Dorsolateral prefrontal cortex (tissue), 122 donors: ENCODE measurements at places on chromosomes 7 and 10.

- DNase-seq: no peak
Observed at GRCh38 chr7:106501605-106502580, 159.1 kb downstream of the CCDC71L start.

DNA sequence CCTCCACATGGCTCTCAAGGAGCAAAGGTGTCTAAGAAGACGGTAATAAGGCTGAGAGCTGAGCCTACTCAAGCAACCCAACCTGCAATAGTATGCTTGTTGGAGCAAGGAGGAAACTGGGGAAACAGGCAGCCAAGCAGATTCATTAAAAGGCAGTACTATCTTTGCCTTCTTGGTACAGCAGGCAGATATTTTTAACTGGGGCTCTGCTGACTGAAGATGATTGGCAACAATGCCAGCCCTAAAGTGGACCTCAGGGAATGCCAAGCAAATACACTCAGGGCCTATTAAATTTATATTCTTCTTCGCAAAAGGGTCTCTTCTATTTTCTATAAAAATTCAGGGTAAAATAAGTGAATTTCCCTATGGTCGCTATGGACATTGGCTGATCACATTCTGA is 109.4 kb upstream of the PCGF5 start:
- DNase-seq: no peak

DNA sequence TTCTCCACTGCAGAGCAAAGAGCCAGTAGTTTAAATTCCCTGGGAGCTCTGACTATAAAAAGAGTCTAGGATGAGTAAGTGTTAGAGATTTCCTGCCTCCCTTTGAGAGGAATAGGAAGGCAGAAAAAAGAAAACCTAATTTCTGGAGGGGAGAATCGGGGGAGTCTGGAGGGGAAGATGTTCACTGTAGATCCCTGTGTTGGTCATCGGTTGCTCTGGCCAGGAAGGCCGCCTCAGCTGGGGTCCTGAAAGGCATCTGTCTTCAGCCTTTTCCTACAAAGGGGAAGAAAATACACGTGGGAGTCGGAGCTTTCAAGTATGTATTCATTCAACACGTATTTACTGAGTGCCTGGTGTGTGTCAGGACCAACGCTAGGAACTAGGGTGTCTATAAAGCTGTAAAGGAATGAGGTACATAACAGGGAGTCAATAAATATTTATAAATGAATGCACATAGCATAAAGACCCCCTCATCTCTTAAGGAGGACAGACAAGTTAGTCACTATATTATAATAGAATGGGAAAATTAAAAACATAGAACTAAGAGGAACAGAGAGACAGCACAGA is 101.1 kb downstream of the ICA1 start:
- no peak for DNase-seq

DNA sequence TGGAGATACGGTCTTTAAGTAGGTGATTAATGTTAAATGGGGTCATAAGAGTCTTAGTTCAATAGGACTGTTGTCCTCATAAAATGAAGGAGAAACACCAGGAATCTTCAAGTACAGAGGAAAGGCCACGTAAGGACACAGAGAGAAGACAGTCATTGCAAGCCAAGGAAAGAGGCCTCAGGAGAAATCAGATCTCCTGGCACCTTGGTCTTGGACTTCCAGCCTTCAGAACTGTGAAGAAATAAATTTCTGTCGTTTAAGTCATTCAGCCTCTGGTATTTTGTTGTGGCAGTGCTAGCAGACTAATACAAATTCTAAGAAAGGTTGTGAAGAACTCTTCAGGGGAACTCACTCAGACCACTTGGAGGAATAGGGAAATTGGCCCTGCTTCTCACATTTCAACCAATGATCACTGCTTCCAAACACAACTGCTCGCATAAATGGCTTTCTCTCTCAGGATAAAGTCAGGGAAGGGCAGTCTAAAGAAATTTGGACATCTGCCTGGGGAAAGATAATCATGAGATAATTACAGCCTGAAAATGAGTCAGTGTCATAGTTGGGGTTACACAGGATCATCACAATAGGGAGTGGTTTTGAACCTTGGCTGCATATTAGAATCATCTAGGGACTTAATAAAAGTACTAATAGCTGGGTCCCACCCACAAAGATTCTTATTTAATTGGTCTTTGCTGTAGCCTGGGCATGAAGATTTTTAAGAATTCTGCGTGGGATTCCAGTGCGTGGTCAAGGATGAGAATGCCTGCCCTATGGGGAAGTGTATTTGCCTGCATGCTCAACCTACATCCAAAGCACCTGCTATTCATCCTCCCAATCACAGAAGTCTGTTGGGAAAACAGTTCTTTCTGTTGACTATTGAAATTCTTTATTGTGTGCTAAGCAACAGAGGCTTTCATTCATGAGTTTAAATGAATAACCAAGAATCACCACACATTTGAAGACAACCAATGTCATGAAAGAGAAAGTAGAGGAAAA is 310.6 kb upstream of the PLXDC2 start:
- DNase-seq: no peak

DNA sequence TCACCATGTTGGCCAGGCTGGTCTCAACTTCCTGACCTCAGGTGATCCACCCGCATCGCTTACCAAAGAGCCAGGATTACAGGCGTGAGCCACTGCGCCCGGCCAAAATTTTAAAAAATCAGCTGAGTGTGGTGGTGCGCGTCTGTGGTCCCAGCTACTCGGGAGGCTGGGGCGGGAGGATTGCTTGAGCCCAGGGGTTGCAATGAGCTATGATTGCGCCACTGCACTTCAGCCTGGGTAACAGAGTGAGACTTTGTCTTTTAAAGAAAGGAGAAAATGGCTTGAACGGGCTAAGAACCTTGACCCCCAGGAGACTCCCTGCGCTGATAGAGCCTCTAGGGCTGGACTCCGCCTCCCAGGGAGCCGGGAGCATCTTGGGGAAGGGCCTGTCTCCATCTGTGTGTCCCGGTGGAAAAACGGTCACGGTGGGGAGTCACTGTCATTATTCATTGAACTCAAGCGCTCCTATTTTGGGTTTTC is 760 bp upstream of the KCTD7 start:
- DNase-seq: no peak

DNA sequence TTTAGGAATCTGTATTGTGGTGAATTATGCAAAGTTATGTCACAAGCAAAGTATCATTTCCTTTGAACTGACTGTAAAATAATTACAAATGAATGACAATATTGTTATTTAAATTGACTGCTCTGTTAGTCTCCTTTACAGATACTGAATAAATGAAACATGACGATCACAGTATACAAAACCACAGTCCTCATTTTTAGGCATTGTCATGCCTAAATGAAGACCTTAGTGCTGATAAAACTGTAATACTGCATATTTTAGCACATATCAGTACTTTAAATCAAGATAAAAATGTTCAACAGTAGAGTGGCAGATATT is 39.7 kb upstream of the FEZF1 start:
- DNase-seq: no peak
